Smooth muscle cell of the umbilical artery (primary cell): ENCODE measurements at places on chromosomes 16 and 17. TPM values are rescaled to one million over a fixed set of nuclear protein-coding genes. Genes with fewer than 3 reads are reported as not detected.

Gene NPIPB5
- total RNA-seq: 82.8 and 140 TPM in 2 replicates

Gene HOXB8
- total RNA-seq: under 0.01 and 0.97 TPM in 2 replicates

Gene GRAPL
- total RNA-seq: not detected in 2 replicates

Gene SPSB3
- 24.1 and 30.9 TPM in 2 replicates for total RNA-seq

Gene SEZ6L2
- 18.4 and 37.0 TPM in 2 replicates for total RNA-seq

Gene KLHL10
- 0.28 TPM in 1 of 2 replicates, not detected in the other for total RNA-seq

Gene TMC6
- 0.42 and 1.2 TPM in 2 replicates for total RNA-seq

Gene KRT9
- total RNA-seq: not detected in 2 replicates

Gene PLCG2
- total RNA-seq: 0.30 and 1.8 TPM in 2 replicates

Gene CCL5
- under 0.01 and 0.14 TPM in 2 replicates for total RNA-seq

Gene VAMP2
- total RNA-seq: 5.9 and 8.2 TPM in 2 replicates

Gene OGFOD3
- total RNA-seq: 37.9 and 38.9 TPM in 2 replicates

Gene CLUH
- total RNA-seq: 24.1 and 64.5 TPM in 2 replicates

Gene NEUROD2
- not detected in 2 replicates for total RNA-seq

Gene RASL10B
- 7.4 and 8.1 TPM in 2 replicates for total RNA-seq

Gene NTN1
- total RNA-seq: 0.37 and 0.59 TPM in 2 replicates

Gene NOG
- under 0.01 and 0.42 TPM in 2 replicates for total RNA-seq

Gene SLC38A8
- not detected in 2 replicates for total RNA-seq

Gene OR1A1
- not detected in 2 replicates for total RNA-seq

Gene PSMD7
- 93.8 and 121 TPM in 2 replicates for total RNA-seq

Gene TMEM94
- total RNA-seq: 39.2 and 69.2 TPM in 2 replicates

Gene FBXW10
- under 0.01 and 0.05 TPM in 2 replicates for total RNA-seq

Gene OR4D1
- not detected in 2 replicates for total RNA-seq

Gene TBC1D28
- total RNA-seq: not detected in 2 replicates

Gene KRT16
- not detected in 2 replicates for total RNA-seq

Gene PRSS33
- total RNA-seq: not detected in 2 replicates

Gene NATD1
- 2.4 and 3.4 TPM in 2 replicates for total RNA-seq

Gene SERPINF2
- not detected in 2 replicates for total RNA-seq

Gene PLA2G10
- not detected in 2 replicates for total RNA-seq

Gene EFNB3
- under 0.01 and 0.23 TPM in 2 replicates for total RNA-seq

Gene SMTNL2
- total RNA-seq: under 0.01 TPM in 1 of 2 replicates, not detected in the other

Gene PYY
- total RNA-seq: 0.09 TPM in 1 of 2 replicates, not detected in the other

Gene CCDC78
- total RNA-seq: 2.1 and 4.9 TPM in 2 replicates

Gene TAT
- not detected in 2 replicates for total RNA-seq

Gene TEX19
- total RNA-seq: not detected in 2 replicates

Gene XPO6
- total RNA-seq: 72.2 and 131 TPM in 2 replicates

Gene TBC1D3K
- not detected in 2 replicates for total RNA-seq

Gene CMTM1
- total RNA-seq: 1.5 and 1.9 TPM in 2 replicates

Gene TNFRSF17
- not detected in 2 replicates for total RNA-seq

Gene GABARAP
- 153 and 179 TPM in 2 replicates for total RNA-seq

Gene SLC6A4
- total RNA-seq: not detected in 2 replicates

Gene ADORA2B
- total RNA-seq: 14.2 and 18.4 TPM in 2 replicates

Gene SRCIN1
- total RNA-seq: 0.05 TPM in 1 of 2 replicates, not detected in the other

Gene ABCC11
- 0.05 TPM in 1 of 2 replicates, not detected in the other for total RNA-seq

Gene CA7
- total RNA-seq: not detected in 2 replicates

Gene EXOSC6
- total RNA-seq: 29.5 and 35.9 TPM in 2 replicates

Gene TBC1D3I
- 0.18 TPM in 1 of 2 replicates, not detected in the other for total RNA-seq

Gene GCSH
- 11.6 and 16.0 TPM in 2 replicates for total RNA-seq

Gene SLC47A1
- 0.97 TPM in 1 of 2 replicates, not detected in the other for total RNA-seq

Gene MT3
- not detected in 2 replicates for total RNA-seq
